Ecto neural progenitor cell (in vitro differentiated cells): ENCODE measurements at places on chromosomes 2 and 18.

- no peak for DNase-seq
These were observed 237.6 kb downstream of the PRKCE start for GRCh38 chr2:45889053-45889452.

DNA sequence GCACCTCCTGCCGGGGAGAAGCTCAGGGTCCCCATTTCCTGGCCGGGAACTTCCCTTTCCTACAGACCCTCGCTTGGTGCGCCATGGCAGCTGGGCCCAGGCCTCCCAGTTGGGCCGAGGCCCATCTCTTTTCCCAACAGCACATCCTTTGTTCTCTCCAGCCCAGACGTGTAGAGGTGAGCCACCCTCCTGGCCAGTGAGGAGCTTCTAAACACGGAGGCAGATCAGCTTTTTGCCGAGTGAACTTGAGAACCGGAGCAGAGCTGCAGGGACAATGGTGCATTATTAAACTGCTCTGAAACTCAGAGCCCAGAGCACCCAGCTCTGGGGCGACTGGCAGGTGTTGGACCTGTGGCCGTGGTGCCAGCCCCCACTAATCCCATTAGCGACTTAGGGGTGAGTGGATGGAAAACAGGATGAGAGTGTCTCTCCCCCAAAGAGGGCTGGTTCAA lies 25.4 kb downstream of the SH3BP4 start:
- DNase-seq = no peak

GRCh38 chr2:128545829-128546228 lies 227.2 kb upstream of the HS6ST1 start:
- DNase-seq = peak; percentile 28

DNA sequence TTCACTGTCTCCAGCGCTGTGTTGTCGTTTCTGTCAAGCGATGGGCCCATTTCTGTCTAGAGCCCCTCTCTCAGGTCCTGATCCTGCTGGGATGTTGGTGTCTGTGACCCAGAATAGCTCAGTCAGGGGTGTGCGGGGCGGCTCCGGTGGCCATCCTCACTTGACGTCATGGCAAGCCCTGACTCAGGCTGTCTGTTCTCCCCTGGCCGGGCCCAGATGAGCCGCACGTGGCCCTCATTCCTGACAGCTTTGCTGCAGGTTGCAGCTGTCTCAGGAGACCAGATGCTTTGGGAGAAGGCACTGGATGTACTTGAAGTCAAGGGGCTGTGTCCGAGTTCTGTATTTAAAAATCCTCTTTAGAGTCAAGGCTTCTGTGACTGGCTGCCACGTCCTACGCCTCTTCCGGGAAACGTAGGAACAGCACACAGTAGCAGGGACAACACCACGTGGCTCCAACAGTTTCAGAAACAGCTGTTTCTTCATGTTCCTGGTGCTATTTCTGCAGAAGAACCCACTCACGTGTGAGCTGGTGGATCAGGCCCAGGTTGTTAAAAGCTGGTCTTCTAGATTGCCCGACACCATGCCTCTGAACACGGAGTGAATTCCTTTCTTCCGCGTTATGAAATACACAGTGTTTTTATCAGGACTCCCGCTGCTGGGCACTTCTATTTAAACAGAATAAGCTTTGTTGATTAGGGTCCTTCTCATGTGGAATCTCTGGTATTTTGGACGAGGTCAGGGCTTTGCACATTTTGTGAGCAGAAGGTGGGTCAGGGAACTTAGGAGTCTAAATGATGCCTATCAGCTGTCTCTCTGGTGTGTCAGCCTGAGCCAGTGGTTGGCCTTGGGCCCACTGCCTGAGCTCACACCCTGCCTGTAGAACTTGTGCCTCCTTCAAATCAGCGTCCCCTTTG lies 28.3 kb upstream of the NTSR2 start:
- DNase-seq = no peak

GRCh38 chr18:13259701-13260100 lies 41.1 kb downstream of the LDLRAD4 start:
- no peak for DNase-seq

DNA sequence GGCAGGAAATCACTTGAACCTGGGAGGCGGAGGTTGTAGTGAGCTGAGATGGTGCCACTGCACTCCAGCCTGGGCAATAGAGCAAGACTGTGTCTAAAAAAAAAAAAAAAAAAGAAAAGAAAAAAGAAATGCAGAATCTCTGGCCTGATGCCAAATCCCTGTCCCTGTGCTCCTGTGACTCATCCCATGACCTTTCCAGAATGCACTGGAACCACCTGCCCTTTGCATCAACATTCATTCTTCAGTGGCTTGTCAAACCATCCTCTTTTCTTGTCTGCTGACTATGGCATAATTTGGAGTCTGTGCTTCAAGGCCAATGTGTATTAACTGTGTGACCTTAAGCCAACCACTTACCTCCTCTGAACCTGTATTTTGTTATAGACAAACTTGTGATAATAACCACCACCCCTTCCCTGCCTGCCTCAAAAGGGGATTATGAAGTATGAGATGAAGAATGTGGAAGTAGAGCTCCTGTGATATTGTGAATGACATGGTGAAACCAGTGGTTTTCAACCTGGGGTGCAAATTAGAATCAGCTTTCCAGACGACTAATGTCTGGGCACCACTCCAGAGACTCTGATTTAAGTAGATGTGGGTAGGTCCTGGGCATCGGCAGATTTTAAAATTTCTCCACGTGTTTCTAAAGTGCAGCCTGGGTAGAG lies 189.3 kb downstream of the CLIP4 start:
- DNase-seq = no peak

- DNase-seq = no peak
These were observed 1.2 kb downstream of the RPL31 start for GRCh38 chr2:101003278-101003775.

GRCh38 chr2:191991442-191991841 lies 144.6 kb upstream of the CAVIN2 start:
- DNase-seq = no peak

DNA sequence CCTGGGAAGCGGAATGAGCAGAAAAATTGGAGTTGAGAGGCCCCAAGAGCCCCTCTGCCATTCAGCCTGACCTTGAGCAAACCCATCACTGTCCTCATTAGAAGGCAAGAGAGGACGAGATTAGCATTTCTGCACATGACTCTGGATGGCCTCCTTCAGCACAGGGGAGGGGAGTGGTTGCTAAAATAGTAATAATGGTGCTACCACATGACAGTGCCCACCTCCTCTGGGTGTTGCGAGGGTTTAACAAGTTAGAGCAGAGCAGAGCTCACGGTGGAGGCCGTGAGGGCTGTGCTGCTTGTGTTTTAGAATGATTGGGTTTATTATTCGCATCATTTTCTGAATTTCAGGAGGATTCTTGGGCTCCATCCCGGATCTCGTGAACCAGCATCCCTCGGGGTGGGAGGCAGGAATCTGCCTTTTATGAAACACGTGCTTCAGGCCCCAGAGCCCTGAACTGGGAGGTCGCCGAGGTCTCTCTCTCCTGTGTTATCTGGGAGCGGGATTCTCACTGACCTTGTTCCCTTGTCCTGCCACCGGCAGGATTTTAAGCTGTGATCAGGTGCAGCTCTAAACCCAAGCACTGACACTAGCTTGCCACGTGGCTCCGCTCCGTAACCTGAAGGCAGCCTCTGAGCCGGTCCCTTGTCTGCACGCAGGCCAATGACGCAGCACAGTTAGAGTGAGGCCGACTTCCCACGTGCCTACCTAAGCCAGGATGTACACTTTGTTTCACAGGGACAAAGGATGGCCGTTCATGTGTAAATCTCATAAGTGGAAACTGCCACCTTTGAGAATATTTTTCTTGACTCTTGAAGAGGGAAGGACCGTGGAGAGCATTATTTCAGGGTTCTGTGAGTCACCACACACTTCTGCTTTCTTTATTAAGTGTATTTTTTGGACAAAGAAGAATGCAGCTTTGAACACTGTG lies 142.3 kb downstream of the ACOXL start:
- no peak for DNase-seq

- DNase-seq = no peak
These were observed 287.9 kb upstream of the VRK2 start for GRCh38 chr2:57758686-57759085.

DNA sequence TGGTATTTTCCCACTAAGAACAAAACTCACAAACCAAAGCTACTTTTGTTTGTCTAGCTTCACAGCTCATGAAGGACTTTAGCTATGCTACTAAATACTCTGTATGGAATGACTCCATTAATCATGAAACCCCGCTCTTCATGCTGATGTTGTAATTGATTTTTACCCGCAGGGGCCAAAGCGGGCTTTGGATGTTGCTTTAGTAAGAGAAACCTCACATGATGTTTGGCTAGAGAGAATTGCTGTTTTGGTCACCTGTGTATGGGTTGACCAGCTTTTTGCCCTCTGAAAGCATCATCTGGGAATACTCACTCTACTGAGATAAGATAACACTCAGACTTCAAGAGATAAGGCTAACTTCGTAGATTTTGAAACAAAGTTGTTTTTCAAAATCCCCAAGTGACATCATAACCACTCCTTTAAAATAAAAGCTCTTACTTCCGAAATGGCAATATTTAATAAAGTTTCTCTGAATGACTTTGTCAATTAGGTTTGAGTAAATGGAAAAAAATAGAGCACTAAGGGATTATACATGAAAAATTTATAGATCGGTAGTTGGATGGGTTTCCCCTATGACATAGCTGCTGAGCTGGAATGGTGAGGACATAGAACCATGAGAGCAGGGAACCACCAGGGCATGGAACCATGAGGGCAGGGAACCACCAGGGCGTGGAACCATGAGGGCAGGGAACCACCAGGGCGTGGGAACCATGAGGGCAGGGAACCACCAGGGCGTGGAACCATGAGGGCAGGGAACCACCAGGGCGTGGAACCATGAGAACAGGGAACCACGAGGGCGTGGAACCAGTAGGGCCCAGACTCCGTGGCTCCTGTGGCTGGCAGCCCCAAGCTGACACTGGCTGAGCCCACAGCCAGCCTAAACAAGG lies 31.9 kb downstream of the ACKR3 start:
- no peak for DNase-seq

DNA sequence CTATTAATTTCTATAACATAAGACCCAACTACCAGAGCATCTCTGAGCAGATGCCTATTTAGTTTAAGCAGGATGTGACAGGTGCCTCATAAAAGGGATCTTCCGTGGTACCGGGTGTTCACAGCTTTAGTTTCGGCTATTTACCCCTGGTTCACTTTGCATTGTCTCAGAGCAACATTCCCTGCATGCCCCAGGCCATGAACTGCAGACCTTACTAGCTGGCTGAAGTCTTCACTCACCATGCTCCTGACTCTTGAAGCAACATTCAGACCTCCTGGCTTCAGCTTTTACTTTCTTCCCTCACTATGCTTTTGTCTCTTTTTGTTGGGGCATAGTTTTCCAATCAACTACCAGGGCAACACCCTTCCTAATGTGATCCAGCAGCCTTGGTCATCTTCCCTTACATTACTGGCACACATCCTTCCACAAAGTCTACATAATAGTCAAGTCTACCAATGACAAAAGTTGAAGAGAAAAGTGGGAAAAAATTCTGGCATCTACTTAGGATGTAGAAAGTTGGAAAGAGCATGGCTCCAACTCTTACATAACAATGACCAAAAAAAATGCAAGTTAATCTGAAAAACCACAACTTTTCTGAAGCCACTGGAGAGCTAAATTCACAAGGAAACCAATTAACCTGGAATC lies 99.2 kb downstream of the SESTD1 start:
- no peak for DNase-seq

- DNase-seq = no peak
These were observed 1.1 kb upstream of the WBP1 start for GRCh38 chr2:74457129-74457548.

GRCh38 chr2:59874971-59875755 lies 678.3 kb downstream of the BCL11A start:
- DNase-seq = no peak

DNA sequence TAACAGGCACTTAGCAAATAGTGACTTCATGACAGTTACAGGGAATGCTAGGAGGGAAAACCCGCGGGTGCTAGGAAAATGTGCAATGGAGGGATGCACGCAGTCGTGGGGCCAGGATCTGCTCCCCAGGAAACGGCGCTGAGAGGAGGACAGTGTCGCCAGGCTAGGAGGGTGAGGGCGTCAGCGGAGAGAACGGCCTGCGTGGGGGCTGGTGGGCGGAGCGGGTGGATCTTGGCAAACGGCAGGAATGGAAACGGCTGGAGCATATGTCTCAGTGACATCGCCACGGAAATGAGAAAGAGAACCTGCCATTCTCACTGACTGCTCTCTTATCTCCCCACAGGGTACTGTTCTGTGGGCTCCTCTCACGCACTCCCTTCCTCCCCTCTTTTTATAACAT lies 478.5 kb upstream of the ID2 start:
- no peak for DNase-seq

- DNase-seq = no peak
These were observed 17.3 kb downstream of the GRHL1 start for GRCh38 chr2:9968553-9969497.

- no peak for DNase-seq
These were observed 23.9 kb downstream of the MEMO1 start for GRCh38 chr2:31986906-31987305.

DNA sequence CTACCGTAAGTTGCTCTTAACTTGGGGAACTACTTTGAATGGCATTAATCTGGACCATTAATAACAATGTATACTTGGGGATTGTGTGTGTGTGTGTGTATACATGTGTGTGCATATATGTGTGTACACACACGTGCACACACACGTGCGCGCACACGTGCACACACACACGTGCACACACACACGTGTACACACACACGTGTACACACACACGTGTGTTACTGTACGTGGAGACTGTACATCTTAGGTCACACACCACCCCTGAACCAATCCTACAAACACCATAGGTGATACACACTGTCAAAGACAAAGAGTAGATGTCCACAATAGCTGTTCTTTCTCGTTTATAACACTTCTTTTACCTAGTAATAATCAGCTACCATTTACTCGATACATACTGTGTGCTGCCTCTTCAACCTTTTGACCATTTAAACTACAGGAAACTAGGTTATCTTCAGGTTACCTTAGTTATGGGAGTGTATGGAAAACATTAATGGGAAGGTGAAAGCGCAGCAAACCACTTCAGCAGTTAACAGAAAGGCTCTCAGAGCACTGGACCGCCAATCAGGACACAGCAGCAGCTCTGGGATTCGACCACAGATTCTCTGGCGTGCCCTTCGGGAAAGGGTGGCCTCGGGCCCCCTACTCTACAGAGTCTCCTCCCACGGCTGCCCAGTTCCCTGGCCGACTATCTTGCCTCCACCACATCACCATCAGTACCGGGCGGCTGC lies 894 bp upstream of the GCC2 start:
- no peak for DNase-seq

- DNase-seq = no peak
These were observed 58.5 kb downstream of the EIF5B start for GRCh38 chr2:99395589-99396130.

GRCh38 chr18:39607034-39607433 lies 2041.4 kb upstream of the CELF4 start:
- no peak for DNase-seq

DNA sequence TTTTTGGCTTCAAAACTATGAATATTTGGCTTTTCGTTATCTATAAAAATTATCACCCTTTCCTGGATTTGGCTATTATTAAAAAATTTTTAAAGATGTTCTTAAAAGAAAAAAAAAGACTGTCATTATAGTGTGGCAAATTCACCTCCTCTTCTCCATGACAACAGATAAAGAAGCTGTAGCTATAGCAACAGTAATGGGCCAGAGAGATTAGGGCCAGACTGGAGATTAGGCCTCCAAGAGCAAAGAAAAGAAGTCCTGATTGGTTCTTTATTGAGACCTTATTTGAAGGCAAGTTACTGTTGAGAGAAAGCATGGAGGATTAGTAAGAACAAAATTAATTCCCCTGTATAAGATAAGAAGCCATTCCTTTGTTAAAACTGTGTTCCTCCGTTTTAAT lies 812.5 kb downstream of the DCC start:
- no peak for DNase-seq
